ENCODE measurements at places on chromosomes 16 and 17.

GRCh38 chr16:23516366-23517137 lies 6.3 kb upstream of the GGA2 start:
- no peak overlapping the region for H3K27ac ChIP-seq
- DNase-seq, result no peak
- no peaks in the 10 kb centered on the region for H3K27me3 ChIP-seq
- H3K36me3 ChIP-seq, result peaks cover 8% of the 10 kb centered on the region

GRCh38 chr16:19861811-19862327 lies 22.8 kb downstream of the GPRC5B start:
- H3K4me1 ChIP-seq, result peaks cover 9% of the 10 kb centered on the region
- no peaks in the 10 kb centered on the region for H3K27me3 ChIP-seq
- H3K4me3 ChIP-seq, result peak overlapping the region; percentile 9
- H3K36me3 ChIP-seq, result peaks cover 32% of the 10 kb centered on the region

DNA sequence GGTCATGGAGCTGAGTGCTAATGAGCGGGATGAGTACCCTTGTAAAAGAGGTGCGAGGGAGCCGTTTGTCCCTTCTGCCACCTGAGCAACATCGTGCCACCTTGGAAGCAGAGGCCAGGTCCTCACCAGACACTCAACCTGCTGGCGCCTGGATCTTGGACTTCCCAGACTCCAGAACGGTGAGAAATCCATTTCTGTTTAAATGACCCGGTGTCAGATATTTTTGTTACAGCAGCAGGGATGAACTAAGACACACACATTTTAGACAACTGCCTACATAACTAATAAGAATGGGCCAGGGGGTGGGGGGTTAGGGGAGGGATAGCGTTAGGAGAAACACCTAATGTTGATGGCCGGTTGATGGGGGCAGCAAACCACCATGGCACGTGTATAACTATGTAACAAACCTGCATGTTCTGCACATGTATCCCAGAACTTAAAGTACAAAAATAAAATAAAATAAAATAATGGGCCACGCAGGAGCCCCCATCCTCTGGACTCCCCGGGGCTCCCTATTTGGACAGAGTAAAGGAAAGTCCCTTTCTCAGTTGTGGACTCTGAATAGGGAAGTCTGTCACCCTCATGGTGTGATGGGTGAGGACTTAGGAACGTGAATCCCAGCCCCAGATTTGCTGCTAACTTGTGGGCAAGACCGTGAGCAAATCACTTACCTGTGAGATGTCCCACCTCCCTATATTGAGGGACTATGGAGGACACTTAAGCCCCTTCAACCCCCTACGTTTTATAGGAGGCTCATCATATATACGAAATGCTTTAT lies 60.6 kb upstream of the DNAH17 start:
- H3K4me3 ChIP-seq, result no peak overlapping the region
- peaks cover 3% of the 10 kb centered on the region for H3K27me3 ChIP-seq
- no peaks in the 10 kb centered on the region for H3K36me3 ChIP-seq
- no peak for DNase-seq

DNA sequence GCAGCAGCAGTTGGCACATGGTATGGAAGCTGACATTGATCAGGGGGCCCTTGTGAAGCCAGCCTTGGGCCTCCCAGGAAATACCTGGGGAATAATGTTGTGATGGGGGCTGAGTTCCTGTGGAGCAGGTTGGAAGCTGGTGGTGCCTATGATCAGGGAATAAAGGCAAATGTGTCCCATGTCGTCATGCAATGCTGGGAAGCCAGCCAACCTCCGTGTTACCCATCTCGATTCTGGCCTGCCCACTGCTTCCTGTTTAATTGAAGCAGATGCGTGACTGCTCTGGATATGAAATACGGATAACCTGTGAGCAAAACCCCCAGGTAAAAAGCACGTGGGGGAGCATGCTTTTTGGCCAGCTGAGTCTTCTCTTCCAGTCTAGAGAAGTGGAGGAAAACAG lies 580.4 kb upstream of the HSBP1 start:
- no peak overlapping the region for H3K4me3 ChIP-seq
- no peaks in the 10 kb centered on the region for H3K36me3 ChIP-seq
- no peak overlapping the region for H3K27ac ChIP-seq

GRCh38 chr16:89637379-89637778 lies 20.1 kb downstream of the CHMP1A start:
- DNase-seq, result no peak
- no peak overlapping the region for H3K4me3 ChIP-seq
- H3K4me1 ChIP-seq, result peaks cover 6% of the 10 kb centered on the region
- H3K36me3 ChIP-seq, result no peaks in the 10 kb centered on the region
- peaks cover 5% of the 10 kb centered on the region for H3K27me3 ChIP-seq
- no peak overlapping the region for H3K27ac ChIP-seq

GRCh38 chr17:29133121-29133713 lies 47.0 kb downstream of the MYO18A start:
- H3K4me1 ChIP-seq, result peaks cover 8% of the 10 kb centered on the region
- no peak for DNase-seq
- H3K27me3 ChIP-seq, result no peaks in the 10 kb centered on the region
- H3K36me3 ChIP-seq, result peaks cover 2% of the 10 kb centered on the region
- H3K4me3 ChIP-seq, result no peak overlapping the region

- peaks cover 14% of the 10 kb centered on the region for H3K4me1 ChIP-seq
- no peaks in the 10 kb centered on the region for H3K36me3 ChIP-seq
- DNase-seq, result peak; percentile 81
- H3K4me3 ChIP-seq, result peak within 1 kb of the TSS; percentile 69
- H3K27ac ChIP-seq, result peak within 1 kb of the TSS; percentile 82
These were observed at the start of gene SMIM5 for GRCh38 chr17:75632863-75633485. Gene SMIM5, plus strand, starts transcription at chr17:75633434. Its CDS starts 6,768 bp downstream, at chr17:75640202.
